Activated naive CD8-positive, alpha-beta T cell treated with anti-CD3 and anti-CD28 coated beads for 36 hours (primary cell): ENCODE measurements at places on chromosomes 3 and 15. TPM values are rescaled to one million over a fixed set of nuclear protein-coding genes. Genes with fewer than 3 reads are reported as not detected.

The FBXO40 gene
- total RNA-seq = not detected

The IMPG2 gene
- total RNA-seq = 0.14 TPM

The NGLY1 gene
- total RNA-seq = 63.1 TPM

The CEMIP gene
- total RNA-seq = not detected

- H3K27me3 ChIP-seq = peaks cover 19% of the 10 kb centered on the region
- H3K4me1 ChIP-seq = no peaks in the 10 kb centered on the region
- no peak overlapping the region for H3K4me3 ChIP-seq
- no peak for DNase-seq
- no peak overlapping the region for H3K27ac ChIP-seq
These were observed 19.3 kb upstream of the PRR23E start for GRCh38 chr3:127173516-127174166.

- peaks cover 74% of the 10 kb centered on the region for H3K27me3 ChIP-seq
- DNase-seq = no peak
- H3K4me3 ChIP-seq = no peak overlapping the region
- H3K4me1 ChIP-seq = peaks cover 3% of the 10 kb centered on the region
- no peak overlapping the region for H3K27ac ChIP-seq
These were observed 2.2 kb upstream of the THRB start for GRCh38 chr3:24496529-24497482.

DNA sequence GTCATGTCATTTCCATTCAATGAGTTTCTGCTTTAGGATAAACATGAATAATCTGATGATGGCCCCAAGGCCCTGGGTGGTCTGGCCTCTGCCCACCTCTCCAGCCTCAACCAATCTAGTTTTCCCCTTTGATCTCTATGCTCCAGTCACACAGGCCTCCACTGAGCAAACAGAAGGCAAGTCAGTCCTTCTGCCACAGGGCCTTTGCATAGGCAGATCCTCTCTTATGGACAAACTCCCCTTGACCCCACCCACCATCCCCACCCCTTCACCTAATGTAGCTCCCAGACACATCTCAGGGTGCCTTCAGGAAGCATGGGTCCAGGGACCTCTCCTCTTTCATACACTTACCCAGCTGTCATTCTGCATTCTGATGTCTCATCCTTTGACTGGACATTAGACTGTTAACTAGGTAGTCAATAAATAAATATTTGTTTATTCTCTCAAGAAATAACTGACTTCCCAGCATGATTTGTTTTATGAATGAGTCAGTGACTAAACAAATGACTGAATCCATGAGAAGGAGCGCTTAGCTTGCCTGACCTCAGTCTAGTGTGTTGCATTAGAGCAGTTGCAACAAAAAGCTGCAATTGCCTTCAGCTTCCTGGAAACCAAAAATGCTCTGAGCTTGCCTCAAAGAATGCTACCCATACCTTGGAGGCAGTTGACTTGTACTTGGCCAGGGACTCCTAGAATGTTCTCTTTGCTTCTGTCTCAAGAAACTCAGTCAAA is 386.6 kb upstream of the WNT5A start:
- H3K4me1 ChIP-seq = no peaks in the 10 kb centered on the region
- H3K27ac ChIP-seq = no peak overlapping the region
- H3K27me3 ChIP-seq = peaks cover 7% of the 10 kb centered on the region
- no peaks in the 10 kb centered on the region for H3K36me3 ChIP-seq

GRCh38 chr3:111369958-111370357 is 172.0 kb upstream of the CD96 start:
- H3K27me3 ChIP-seq = no peaks in the 10 kb centered on the region
- H3K4me1 ChIP-seq = no peaks in the 10 kb centered on the region
- H3K27ac ChIP-seq = no peak overlapping the region
- no peak overlapping the region for H3K4me3 ChIP-seq
- no peak for DNase-seq

DNA sequence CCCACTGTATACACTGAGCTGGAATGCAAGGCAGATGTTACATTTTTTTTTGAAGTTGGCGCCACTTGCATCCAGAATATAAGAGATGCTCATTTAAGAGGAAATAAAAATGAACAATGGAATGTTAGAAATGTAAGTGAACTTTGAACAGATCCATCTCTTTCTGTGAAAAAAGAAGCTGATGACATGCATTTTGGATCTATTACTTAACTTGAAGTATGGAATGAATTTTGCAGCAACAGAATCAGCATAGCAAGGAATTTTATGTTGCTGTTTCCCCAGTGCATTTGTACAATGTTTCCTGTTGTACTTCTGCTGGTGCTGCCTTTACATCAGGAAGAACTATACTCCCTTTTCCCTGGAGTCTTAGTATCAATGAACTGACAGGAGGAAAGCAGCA is 178.2 kb downstream of the LSAMP start:
- H3K36me3 ChIP-seq = no peaks in the 10 kb centered on the region
- no peak for DNase-seq
- no peaks in the 10 kb centered on the region for H3K27me3 ChIP-seq
- no peak overlapping the region for H3K4me3 ChIP-seq

DNA sequence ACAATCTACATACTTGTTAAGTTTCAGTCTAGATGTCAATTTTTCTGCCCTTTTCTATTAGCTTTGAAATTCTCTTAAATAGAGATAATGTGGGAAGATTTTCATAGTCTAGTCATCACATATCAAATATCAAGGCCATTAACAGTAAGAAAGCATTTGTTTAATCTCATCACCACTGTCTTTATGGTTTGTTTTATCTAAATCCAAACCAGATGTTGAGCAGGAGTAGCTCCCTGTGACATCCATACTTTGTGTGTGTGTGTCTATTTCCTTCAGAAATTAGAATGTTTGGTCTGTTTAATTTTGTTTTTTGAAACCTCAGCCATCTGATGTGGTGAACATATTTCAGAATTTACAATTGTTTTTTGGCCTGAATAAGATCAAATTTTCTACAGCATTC is 23.1 kb upstream of the GOLGA8B start:
- peaks cover 13% of the 10 kb centered on the region for H3K4me1 ChIP-seq
- no peak overlapping the region for H3K4me3 ChIP-seq
- peaks cover 23% of the 10 kb centered on the region for H3K27me3 ChIP-seq
- no peaks in the 10 kb centered on the region for H3K36me3 ChIP-seq

GRCh38 chr15:47184908-47185801 is 532.1 kb upstream of the SEMA6D start:
- H3K36me3 ChIP-seq = no peaks in the 10 kb centered on the region
- no peak for DNase-seq

DNA sequence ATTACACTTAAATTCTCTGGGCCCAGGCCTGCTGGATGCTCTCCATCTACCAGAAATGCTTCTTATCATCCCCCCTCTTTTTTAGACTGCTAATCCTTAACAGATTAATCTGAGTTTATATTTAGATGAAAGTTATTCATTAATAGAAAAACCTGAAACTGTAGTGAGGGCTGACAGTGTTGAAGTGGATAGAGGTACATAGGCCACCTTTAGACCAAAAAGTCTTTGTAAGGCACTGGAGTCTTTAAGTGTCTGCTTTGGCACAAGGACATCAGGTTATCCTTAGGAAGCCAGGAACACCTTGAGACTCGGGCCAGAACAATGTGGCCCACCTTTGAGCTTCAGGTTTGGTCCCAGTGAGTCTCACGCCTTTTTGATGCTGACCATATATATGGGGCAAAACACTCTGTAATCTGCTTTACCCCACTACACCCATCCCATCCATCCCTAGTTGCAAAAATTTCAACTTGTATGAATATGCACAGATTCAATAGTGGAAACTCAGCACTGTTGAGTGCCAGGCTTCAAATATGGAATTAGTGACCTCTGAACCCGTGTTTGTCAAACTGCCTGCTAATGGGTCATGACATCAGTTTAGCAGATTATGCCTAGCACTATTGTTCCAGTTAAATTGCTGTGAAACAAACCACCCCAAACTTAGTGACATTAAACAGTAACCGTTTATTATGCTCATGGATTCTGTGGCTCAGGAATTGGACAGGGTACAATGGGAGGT is 44.0 kb downstream of the PDE8A start:
- peaks cover 3% of the 10 kb centered on the region for H3K36me3 ChIP-seq
- peaks cover 55% of the 10 kb centered on the region for H3K4me1 ChIP-seq
- H3K27me3 ChIP-seq = no peaks in the 10 kb centered on the region
- H3K4me3 ChIP-seq = no peak overlapping the region
- no peak for DNase-seq
